ENCODE measurements at places on chromosomes 2 and 18. TPM values are rescaled to one million over a fixed set of nuclear protein-coding genes. Genes with fewer than 3 reads are reported as not detected.

SERPINB2 gene
- polyA plus RNA-seq: 96.4 TPM

LYG2 gene
- polyA plus RNA-seq: not detected

RFX8 gene
- polyA plus RNA-seq: 0.22 TPM

PIKFYVE gene
- polyA plus RNA-seq: 1.5 TPM

NXPH2 gene
- not detected for polyA plus RNA-seq

CENPA gene
- polyA plus RNA-seq: 28.2 TPM

MARCO gene
- polyA plus RNA-seq: 0.22 TPM

GRHL1 gene
- 0.35 TPM for polyA plus RNA-seq

STARD6 gene
- not detected for polyA plus RNA-seq

NYAP2 gene
- not detected for polyA plus RNA-seq
